ENCODE measurements at places on chromosomes 16 and 17.

DNA sequence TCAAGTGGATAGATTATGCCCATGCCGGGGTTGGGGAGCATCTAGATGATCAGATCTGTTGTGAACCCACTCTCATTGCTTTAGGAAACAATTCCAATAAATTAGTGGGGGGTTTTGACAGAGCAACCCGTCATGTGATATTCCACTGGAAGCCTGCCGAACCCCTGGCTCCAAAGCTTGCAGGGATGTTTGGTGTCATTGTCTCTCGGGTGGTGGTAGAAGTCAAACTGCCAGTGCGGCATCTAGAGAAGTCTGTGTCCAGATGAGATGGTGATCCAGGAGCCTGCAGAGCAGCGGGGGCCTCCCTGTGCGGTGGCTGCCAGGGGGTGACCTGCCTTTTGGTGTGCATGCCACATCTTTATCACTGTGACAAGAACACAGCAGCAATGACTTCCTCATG, 91.7 kb downstream of the SHISA6 start:
- no peak for DNase-seq

GRCh38 chr16:11450136-11450535, 104.9 kb downstream of the RMI2 start:
- DNase-seq = no peak

DNA sequence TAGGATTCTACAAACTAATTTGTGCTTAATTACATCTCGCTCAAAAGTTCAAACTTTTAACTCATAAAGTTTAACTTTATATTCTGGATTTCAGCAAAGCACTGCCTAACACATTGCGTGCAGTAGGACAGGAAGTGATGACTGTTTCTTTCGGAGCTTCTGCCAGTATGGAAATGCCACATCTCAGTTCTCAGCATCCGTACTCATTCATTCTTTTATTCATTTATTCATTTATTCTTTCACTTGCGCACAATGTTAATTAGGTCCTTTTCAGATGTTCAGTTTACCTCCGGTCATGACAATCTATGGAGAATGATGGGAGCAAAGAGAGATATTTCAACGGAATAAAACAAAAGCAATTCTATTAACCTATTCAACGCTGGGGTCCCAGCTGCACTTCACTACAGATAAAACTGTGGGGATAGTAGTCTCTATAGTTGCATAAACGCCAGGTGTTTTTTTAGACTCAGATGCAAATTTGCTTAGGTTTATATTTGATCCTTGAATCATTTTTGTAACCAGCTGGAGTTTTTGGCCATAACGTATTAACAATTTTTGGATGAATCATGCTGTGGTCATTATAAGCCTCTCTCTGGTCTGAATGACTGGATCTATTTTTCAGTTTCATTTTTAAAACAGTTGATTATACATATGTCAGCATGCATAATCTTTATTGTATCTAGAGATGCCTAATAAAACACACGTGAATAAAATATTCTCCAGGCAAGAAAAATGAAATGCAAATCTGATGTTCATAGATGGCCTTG, 143.9 kb downstream of the KCNJ2 start:
- no peak for DNase-seq

- no peak for DNase-seq
Observed at GRCh38 chr16:79723583-79724168, 123.1 kb upstream of the MAF start.

- DNase-seq = no peak
Observed at GRCh38 chr16:15648135-15648730, 1.8 kb upstream of the NDE1 start.

DNA sequence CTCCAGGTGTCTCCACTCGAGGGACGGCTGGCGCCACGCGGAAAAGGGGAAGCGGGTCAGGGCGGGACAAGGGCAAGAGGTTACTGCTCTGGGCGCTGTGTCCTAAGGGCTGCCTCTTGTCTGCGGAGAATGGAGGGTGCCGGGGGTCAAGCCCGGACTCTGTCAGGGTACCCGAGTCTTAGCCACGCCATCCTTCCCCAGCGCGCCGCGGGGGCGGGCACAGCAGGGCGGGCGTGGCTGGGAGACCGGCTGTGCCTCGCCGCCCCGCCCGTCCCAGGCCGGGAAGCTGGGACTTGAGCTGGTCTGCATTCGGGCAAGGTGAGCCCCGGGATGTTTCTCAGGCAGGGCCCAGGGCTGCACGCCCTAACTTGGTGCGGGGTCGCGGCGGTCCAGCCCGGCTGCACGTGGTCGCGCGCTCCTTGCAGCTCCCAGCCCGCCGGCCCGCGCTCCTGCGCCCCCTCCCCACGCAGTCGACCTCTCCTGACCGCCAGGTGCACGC, 6.2 kb upstream of the ACTG1 start:
- no peak for DNase-seq

DNA sequence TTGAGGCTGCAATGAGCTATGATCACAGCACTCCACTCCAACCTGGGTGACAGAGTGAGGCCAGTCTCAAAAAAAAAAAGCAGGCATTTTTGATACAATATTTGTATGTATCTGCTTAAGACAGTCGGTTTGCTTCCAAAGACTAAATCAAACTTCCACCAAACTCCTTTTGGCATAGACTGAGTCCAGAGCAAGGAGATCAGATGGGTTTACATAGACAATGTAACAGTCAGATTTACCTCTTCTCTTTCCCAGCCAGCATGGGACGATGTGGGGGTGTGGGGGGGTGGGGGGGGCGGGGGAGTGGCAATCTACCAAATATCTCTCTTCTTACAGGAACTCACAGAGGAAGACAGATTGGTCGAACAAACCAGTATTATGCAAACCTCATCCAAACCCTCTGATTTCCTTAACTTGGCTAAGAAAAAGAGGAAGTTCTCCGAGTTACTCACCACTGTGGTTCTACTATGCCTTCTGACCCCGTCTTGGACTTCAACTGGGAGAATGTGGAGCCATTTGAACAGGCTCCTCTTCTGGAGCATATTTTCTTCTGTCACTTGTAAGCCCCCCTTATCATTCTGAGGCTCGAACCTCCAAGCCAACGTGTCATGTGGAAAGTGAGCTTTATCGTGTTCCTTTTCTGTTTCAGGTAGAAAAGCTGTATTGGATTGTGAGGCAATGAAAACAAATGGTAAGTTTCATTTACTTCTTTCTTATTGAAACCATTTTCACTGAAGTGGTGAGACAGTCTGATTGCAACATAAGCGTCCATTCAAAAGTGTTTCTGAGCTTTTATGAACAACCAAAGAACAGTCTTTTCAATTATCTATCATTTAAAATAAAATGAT, at the start of gene MILR1:
Gene MILR1, plus strand, starts transcription at position 451 of the 848 bp plus-strand sequence. Its CDS starts 54 bp downstream, at position 505.
- DNase-seq = peak; percentile 36

GRCh38 chr17:73698966-73699365, 54.7 kb upstream of the SDK2 start:
- no peak for DNase-seq

DNA sequence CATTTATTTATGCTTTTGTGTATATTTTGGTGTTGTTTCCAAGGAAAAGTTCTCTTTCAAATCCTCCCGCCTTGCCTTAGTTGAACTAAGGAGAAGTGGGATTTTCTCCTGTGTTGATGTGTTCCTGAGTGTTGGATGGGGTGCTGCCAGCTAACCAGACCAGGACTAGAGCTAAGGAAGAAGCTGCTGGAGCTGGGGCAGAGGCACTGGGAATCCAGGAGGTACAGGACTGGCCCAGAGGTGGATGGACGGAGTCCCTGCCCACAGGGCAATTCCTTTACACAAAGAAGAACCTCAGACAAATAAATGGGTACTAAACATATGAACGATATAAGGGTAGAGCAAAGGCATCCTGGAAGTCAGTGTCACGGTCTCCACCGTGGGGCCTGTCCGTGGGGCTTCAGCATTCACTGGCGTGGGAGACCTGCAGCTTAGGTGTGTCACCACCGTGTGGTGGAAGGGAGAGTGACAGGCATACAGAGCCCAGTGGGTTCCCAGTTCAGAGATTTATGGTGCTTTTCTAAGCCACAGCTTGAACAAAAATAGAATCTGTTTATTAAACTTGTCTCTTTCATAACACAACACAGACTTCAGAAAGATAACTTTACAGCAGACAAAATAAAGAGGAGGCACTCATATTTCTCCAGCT, 270.7 kb downstream of the NTN1 start:
- peak; percentile 23 for DNase-seq

GRCh38 chr16:13606804-13607203, 313.1 kb upstream of the ERCC4 start:
- no peak for DNase-seq

DNA sequence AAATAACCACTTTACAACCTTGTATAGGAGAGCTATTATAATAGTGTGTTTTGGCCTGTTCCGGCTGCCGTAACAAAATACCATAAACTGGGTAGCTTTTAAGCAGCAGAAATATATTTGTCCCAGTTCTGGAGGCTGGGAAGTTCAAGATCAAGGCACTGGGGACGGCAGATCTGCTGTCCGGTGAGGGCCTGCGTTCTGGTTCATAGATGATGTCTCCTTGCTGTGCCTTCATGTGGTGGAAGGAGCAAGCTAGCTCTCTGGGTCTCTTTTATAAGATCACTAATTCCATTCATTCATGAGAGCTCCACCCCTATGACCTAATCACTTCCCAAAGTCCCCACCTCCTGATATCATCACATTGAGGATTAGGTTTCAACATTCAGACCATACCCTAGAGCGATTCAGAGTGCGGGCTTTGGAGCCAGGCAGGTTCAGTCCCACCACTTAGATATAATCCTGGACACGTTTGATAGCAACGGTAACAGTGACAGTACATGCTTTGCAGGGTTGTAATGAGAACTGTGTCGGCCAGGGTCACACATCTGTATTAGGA, 76.2 kb upstream of the ZFHX3 start:
- no peak for DNase-seq

GRCh38 chr16:27776556-27777225, 226.7 kb downstream of the KATNIP start:
- no peak for DNase-seq

DNA sequence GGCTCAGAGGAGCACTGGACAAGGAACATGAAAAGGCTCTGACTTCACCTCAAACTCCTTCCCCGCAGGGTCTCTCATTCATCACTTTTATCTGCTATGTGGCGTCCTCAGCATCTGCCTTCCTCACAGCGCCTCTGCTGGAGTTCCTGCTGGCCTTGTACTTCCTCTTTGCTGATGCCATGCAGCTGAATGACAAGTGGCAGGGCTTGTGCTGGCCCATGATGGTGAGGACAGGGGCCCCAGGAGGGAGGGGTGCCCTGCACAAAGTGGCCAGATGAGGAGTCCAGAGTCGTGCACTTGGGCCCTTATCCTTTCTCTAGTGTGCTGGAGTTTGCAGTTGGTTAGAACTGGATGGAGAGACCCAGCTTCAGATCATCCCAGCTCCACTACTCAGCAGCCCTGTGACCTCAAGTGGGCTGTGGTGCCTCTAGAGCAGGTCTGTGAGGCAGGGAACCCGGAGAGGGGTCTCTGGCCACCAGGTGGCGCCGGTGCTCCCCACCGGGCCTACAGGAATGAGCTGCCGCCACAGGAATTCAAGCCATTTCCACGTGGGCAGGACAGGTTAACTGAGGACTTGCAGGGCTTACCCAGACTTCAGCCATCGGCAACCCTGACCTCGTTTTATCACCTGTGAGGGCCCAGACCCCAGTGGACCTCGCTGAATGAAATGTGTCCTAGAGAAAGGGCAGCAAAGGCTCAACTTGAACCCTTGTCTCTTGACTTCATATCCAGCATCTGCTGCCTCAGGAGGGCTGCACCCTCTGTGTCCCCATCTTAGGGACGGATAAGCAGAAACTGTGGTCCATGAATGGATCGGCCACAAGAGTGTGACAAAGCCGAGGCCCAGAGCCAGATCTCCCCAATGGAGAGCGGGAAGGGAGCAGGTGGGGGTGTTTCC, 4.0 kb downstream of the CMTM3 start:
- DNase-seq = peak; percentile 84

GRCh38 chr17:21417921-21418320, 41.8 kb downstream of the KCNJ12 start:
- no peak for DNase-seq

DNA sequence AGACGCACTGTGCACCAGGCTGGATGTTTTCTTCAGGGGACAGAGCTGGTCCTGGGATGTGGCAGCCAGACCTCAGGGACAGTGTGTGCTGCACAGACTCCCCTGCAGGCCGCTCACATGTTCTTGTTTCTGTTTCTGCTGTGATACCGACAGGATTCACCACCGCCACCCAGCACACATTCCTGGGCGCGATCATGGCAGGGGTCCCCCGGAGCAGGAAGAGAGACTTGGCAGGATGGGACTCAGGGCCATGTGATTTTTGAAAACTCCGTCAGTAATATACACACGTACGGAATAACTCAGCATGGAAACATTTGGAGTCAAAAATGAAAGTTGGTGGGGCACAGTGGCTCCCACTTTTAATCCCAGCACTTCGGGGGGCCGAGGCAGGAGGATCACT, 79.0 kb downstream of the HAPSTR1 start:
- DNase-seq = no peak

- peak; percentile 82 for DNase-seq
Observed at GRCh38 chr17:78132084-78132676, 1.6 kb downstream of the TMC8 start.

DNA sequence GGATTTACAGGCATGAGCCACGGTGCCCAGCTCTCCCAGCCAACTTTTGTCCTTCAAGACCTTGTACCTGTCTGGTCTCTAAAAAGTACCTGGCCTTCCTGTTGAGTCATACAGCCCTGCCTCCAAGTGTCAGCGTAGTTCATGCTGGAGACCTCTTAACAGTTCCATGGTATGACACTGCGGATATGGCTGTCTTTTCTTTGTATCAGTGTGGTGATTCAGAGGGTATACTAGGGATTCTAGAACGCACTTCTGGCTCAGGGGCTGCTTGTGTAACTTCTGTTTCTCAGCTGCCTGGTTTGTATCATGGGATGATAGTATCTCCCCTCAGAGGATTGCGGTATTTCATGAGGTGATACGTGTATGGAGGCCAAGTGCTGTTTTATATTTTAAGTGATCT, 2.0 kb upstream of the TMEM11 start:
- DNase-seq = no peak

- DNase-seq = peak; percentile 68
Observed at GRCh38 chr16:87635541-87636049, 33.3 kb downstream of the JPH3 start.

- DNase-seq = no peak
Observed at GRCh38 chr16:30528799-30529457, 2.6 kb upstream of the ZNF768 start.

GRCh38 chr17:3974980-3975379, 10.7 kb upstream of the ATP2A3 start:
- DNase-seq = no peak

- DNase-seq = peak; percentile 53
Observed at GRCh38 chr17:31216031-31216751, 80.8 kb downstream of the OMG start.
